ENCODE measurements at places on chromosomes 16 and 17.
A peak's percentile ranks its signal among the peaks of the same experiment; 100 is the strongest.

DNA sequence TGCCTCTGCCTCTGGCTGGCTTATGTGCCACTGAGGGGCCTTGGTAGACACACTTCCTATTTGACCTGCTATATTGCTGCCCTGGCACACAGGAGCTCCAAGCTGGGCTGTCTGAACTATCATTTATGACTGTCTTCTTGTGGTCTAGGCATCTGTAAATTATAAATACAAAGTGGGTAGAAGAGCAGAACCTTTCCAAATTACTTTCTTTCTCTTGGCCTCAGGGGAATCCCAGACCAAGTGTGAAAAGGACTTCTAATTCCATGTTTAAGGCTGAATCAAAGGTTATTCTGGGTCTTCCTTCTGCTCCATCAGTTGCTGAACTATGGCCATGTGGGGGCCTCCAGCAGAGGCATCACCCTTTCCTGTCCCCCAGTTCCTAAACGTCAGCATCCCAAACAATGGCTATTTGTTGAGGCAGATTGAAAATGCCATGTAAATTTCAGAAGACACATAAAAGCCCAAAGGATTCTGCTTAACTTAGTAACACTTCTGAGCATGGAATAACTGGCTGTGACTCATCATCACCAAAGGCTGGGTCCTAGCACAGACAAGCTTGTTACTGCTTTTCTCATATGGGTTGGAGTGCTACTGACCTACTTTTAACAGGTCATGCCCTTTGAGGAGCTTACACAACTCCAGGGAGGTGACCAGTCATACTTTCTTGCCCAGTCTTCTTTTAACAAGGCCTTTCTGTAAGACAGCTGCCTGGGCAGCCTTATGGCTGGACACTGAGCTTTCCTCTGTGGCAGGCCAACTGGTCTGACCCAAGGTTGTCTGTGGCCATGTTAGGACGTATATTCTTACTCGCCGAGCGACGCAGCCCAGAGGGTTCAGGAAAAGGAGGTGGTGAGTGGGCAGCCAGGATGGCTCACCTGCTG, 154.8 kb downstream of the VPS53 start:
- no peak for DNase-seq

DNA sequence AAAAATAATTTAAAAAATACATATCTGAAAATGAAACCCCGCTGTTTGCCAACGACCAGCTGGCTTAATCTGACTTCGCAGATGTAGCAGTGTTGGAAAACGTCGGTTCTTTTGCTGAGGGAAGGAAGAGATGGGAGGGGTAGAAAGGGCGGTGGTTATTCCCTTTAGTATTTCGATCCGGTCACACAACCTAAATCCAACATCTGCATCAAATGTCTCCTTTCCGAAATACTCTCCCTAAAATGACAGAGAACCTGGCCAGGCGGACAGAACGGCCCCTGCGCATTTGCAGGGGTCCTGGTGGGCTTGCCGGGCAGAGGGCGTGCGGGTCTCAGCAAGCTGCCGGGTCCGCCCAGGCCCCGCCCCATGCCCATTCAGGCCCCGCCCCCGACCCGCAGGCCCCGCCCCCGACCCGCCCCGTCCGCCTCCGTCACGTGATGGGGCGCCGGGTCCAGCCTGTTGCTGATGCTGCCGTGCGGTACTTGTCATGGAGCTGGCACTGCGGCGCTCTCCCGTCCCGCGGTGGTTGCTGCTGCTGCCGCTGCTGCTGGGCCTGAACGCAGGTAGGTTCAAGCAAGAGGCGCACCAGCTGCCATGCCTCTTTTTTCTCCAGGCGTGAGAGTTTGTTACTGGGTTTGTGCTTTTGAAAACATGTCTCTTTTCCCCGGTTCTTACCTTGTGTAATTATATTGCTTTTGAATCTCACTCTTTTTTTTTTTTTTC, at the start of gene SCPEP1:
TSS of gene SCPEP1 (plus strand) at position 459 of the 723 bp plus-strand sequence. CDS start at position 488, 29 bp downstream.
- DNase-seq: peak; percentile 82

GRCh38 chr17:55154101-55154500, 110.7 kb upstream of the HLF start:
- no peak for DNase-seq

GRCh38 chr16:81755915-81756614, 23.0 kb upstream of the PLCG2 start:
- no peak for DNase-seq

GRCh38 chr16:27583634-27584033, 33.7 kb downstream of the KATNIP start:
- DNase-seq: no peak

DNA sequence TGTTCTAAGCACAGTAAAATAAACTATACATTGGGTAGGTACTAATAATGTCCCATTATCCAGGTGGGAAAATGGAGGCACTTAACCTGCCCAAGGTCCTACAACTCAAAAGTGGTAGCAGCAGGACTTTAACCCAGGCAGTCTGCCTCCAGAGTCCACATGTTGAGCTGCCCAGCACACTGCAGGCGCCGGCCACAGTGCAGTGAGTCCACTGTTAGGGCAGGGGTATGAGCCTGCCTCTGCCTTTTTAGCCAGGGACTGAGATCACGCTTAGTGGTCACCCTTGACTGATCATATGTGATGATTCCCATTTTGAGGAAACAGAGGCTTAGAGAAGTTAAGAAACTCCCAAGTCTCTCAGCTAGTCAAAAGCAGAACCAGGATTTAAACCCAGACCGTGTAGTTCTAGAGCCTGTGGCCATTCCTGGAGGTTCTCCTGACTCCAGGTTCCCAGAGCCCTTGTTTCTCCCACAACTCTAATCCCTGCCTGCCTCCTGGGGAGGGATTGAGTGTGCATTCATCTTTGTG, 8.4 kb downstream of the CES1 start:
- no peak for DNase-seq

GRCh38 chr17:27457360-27457715, 1.1 kb downstream of the KSR1 start:
- DNase-seq: no peak

- DNase-seq: no peak
These were observed 33.9 kb upstream of the METTL9 start for GRCh38 chr16:21565507-21565860.

GRCh38 chr17:82013341-82013740, 9.3 kb downstream of the CENPX start:
- no peak for DNase-seq

GRCh38 chr16:51053775-51054174, 97.3 kb downstream of the SALL1 start:
- DNase-seq: no peak

DNA sequence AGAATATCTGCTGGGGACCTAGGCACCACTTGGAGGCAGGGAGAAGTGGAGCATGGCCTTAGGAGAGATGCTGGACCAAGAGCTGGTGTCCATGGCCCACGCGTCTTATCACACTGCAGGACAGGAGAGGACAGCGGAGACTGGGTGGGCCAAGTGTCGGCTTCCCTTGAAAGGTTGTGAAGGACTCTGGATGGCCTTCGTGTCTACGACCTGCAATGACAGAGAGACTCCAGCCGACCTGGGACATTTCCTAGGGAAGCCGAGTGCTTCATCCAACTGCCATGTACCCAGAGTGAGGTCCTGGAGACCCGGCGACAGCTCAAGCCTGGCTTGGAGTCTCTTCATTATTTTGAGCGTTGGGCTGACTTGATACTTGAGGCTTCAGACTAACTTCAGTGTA, 20.5 kb downstream of the C1QTNF1 start:
- DNase-seq: no peak

GRCh38 chr17:49435671-49436029, 21.0 kb upstream of the PHB1 start:
- no peak for DNase-seq

DNA sequence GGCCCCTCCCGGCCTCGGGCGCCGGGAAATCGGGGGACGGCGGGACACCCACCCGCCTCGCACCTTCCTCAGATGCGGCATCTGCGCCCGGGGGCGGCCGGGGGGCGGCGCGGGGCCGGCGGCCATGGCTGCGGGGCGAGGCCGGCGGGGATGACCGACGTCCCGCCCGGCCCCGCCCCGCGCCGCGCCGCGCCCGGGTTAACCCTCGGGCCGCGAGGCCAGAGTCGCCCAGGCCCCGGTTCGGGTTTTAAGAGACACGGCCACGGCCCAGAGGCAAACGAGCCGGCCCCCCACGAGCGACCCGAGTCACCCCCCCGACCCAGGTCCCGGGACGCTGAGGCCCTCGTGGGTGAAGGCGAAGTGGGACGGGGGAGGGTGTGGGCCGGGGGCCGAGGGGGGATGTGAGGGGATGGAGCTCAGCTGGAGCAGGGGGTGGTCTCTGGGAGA, at the start of gene RGS11:
TSS of gene RGS11 (minus strand) at position 159 of the 447 bp plus-strand sequence. CDS start at position 126, 33 bp downstream.
- no peak for DNase-seq

GRCh38 chr17:66281661-66282369, 20.6 kb upstream of the PRKCA start:
- no peak for DNase-seq

DNA sequence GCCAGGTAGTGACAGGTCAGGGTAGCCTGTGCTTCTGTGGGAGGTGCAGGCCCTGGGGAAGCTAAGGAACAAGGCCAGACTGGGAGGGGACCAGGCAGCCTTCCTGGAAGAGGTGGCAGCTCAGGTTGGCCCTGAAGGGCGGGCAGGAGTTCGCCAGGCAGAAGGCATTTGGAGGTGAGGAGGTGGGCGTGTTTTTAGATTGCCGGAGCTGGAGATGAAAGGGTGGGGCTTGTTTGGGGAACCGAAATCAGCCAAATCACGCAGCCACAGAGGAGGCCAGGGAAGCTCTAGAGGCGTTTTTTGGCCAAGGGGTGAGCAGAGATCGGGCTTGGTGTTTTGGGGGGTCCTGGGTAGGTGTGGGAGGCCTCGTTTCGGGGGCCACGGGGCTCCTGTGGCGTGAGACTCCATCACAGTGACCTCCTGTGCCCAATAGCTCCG, 7.6 kb downstream of the ADCY7 start:
- DNase-seq: peak; percentile 36

GRCh38 chr17:40122999-40123810, 1.4 kb downstream of the MSL1 start:
- DNase-seq: peak; percentile 58

GRCh38 chr17:75345514-75346167, 56.4 kb upstream of the SLC25A19 start:
- peak; percentile 29 for DNase-seq

GRCh38 chr16:75810342-75810741, 84.1 kb upstream of the CPHXL start:
- no peak for DNase-seq

- DNase-seq: no peak
These were observed 84.1 kb downstream of the RAB11FIP4 start for GRCh38 chr17:31475378-31476162.

- DNase-seq: no peak
These were observed 184.8 kb upstream of the ZFHX3 start for GRCh38 chr16:73232555-73233328.

DNA sequence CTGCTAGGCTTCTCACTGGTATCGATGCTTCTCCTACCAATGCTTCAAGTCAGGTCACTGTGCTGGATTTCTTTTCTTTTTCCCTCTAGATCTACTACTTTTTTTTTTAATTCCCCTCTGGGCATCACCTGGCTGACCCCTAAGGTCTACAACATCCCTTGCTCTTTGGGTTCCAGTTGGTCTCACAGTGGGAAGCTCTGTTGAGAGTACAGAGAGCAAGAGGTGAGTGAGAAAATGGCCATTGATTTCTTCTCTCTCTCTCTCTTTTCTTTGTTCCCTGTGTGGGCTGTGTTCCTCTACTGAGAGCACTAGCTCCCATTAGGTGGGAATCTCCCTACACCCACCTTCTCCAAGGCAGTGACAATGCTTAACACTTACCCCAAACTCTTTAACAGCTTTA, 413.4 kb downstream of the KCNJ2 start:
- no peak for DNase-seq

DNA sequence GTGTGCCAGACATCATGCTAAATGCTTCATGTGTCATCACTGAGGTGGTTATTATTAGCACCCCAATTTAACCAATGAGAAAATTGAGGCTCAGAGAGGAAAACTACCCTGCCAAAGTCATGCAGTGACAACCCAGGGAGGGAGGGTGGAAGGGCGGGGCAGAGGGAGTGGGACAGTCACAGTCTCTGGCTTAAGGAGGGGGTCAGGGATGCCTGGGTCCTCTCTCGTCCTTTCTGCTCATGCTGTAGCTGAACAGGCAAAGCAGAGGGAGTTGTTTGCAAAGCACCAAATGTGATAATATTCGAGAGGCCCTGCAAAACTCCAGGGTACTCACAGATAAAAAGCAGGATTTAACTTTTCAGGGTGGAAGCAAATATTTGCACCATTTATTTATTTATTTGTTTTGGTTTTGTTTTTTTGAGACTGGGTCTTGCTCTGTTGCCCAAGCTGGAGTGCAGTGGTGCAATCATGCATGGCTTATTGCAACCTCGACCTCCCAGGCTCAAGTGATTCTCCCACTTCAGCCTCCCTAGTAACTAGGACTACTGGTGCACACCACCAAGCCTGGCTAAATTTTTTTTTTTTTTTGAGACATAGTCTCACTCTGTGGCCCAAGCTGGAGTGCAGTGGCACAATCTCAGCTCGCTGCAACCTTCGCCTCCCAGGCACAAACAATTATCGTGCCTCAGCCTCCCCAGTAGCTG, 47.9 kb upstream of the NKD1 start:
- DNase-seq: no peak

DNA sequence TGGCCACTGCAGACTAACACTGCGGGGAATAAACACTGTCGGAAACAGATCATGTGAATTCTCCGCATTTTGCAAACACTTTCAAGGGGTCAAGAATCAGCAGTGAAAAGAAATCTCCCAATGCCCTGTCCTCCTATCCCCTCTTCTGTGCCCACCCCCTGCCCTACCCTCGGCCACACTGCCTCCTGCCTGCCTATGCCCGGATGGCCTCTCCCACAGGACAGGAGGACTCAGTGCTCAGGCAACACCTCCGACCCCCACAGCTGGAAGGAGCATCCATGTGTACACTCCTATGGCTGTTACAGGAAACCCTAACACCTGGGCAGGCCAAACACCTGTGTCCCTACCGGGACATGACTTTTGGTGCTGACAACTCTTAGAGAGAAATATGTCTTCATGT, 24.5 kb downstream of the FBXO31 start:
- DNase-seq: no peak

DNA sequence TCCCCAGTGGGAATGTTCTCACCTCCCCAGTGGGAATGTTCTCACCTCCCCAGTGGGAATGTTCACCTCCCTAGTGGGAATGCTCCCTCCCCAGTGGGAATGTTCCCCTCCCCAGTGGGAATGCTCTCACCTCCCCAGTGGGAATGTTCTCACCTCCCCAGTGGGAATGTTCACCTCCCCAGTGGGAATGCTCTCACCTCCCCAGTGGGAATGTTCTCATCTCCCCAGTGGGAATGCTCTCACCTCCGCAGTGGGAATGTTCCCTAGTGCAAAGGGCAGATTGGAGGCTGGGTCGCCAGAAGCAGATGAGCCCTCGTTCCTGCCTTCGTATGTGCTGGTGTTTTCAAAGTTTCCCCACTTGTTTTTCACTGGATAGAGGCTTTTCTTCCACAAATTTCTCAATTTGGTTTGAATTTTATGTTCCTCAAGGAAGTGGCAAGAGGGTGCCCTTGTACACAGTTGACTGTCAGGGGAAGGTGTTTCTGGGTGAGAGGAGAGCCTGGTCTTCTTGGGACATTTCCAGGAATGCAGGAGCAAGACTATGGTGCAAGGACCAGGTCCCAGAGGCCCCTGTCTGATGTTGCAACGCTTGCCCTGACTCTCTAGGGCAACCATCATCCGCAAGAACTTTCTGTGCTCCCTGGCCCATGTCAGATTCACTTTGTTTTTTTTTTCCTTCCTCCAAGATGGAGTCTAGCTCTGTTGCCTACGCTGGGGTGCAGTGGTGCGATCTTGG, 34.0 kb downstream of the TRARG1 start:
- DNase-seq: no peak

- no peak for DNase-seq
These were observed 38.9 kb upstream of the CIBAR2 start for GRCh38 chr16:85151079-85151602.

Data from activated CD4-positive, alpha-beta T cell treated with anti-CD3 and anti-CD28 coated beads for 4 hours (primary cell).